Breast epithelium (tissue), 4 donors: ENCODE measurements at places on chromosomes 5 and 9. TPM values are rescaled to one million over a fixed set of nuclear protein-coding genes. Genes with fewer than 3 reads are reported as not detected.

GRCh38 chr5:131160134-131160533 is 4.9 kb downstream of the HINT1 start:
- DNase-seq: no peak
- no peaks in the 10 kb centered on the region for H3K27me3 ChIP-seq

- H3K4me3 ChIP-seq: no peak overlapping the region
- no peak for DNase-seq
- no peaks in the 10 kb centered on the region for H3K36me3 ChIP-seq
- H3K27me3 ChIP-seq: no peaks in the 10 kb centered on the region
- H3K27ac ChIP-seq: no peak overlapping the region
- no peaks in the 10 kb centered on the region for H3K4me1 ChIP-seq
Observed at GRCh38 chr5:172669386-172670004, 28.4 kb downstream of the NEURL1B start.

- H3K4me1 ChIP-seq: no peaks in the 10 kb centered on the region
- DNase-seq: no peak
- no peaks in the 10 kb centered on the region for H3K27me3 ChIP-seq
- H3K36me3 ChIP-seq: no peaks in the 10 kb centered on the region
- H3K27ac ChIP-seq: no peak overlapping the region
Observed at GRCh38 chr5:103434057-103434456, 128.5 kb downstream of the NUDT12 start.

DNA sequence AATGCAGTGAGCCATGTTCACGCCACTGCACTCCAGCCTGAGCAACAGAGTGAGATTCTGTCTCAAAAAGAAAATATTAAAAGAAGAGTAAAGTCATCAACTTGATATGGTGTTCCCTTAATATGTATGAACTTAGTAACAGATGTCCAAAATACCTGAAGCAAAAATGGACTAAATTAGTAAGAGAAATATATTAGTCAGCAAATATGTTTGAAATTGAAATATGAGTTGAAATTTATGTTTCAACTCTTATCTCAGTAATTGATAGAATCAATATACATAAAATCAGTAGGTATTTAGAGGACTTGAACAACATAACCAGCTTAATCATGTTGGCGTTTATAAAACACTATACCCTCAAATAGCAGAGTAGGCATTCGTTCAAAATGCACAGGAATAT is 668.5 kb downstream of the ISL1 start:
- H3K27me3 ChIP-seq: no peaks in the 10 kb centered on the region
- no peak for DNase-seq
- H3K36me3 ChIP-seq: no peaks in the 10 kb centered on the region
- H3K4me1 ChIP-seq: no peaks in the 10 kb centered on the region
- no peak overlapping the region for H3K27ac ChIP-seq

DNA sequence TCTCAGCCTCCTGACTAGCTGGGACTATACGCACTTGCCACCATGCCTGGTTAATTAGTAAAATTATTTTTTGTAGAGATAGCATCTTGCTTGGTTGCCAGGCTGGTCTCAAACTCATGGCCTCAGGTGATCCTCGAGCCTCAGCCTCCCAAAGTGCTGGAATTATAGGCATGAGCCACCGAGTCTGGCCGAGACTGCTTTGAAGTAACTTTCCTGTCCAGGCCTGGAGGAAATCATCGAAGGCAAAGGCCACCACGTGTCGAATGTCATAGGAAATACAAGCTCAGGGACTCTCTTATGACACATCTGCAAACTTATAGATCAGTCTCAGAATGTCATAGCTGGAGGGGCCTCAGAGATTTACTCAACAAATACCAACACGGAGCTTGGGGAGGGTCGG is 25.1 kb downstream of the RAPGEF1 start:
- no peaks in the 10 kb centered on the region for H3K4me1 ChIP-seq
- H3K36me3 ChIP-seq: no peaks in the 10 kb centered on the region
- H3K27me3 ChIP-seq: no peaks in the 10 kb centered on the region
- no peak overlapping the region for H3K4me3 ChIP-seq

SV2C gene
- 0.32 TPM for total RNA-seq

DND1 gene
- total RNA-seq: 0.88 TPM

PAIP1 gene
- 94.1 TPM for total RNA-seq
